ENCODE measurements at places on chromosomes 11 and 22.

- DNase-seq: no peak
Observed at GRCh38 chr11:112177589-112177988, 2.3 kb downstream of the BCO2 start.

DNA sequence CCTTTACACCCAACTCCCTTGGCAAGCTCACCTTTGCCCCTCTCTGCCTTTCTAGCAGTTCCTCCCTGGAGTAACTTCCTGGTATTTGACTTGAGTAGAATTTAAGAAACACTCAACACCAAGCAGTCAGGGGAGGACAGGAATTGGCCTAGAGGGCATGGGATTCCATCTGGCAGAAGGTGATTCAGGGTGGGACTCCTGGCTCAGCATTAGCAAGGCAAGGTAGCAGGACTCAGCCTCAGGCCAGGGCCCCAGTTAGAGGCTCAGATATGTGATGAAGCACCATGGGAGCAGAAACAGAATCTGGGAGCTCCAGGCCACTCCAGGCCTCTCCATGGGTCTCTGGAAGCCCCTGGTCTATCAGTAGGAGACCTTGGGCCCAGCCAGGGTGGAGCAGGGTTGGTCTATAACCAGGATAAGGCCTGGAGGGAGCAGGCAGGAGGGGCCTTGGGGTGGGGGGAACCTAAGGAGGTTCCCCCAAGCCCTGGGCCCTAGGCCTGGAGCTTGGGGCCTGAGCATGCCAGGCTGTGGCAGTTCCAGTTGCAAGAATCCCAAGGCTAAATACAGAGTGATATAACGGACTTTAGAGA lies 148.2 kb downstream of the PARVA start:
- DNase-seq: no peak

- no peak for DNase-seq
Observed at GRCh38 chr22:33352768-33353167, 294.6 kb upstream of the SYN3 start.

DNA sequence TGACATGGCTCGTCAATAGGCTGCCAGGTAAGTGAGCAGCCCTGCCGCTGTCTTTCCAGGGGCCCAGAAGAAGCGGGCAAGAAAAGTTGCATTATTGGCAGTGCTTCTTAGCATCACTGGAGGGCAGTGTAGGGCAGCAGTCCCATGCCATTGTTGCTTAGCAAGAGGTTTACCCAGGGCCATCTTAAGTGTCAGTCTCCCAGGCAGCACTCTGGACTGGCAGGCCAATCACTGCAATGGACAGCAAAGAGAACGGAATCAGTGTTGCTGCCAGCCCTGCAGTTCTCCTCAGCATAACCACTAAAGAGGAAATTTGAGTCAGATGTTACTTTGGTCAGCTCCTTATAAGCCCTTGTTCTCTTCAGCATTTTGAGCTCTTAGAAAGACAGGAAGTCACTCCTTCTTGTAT lies 13.4 kb upstream of the GRK2 start:
- no peak for DNase-seq

GRCh38 chr22:26409719-26410335 lies 19.2 kb upstream of the ASPHD2 start:
- no peak for DNase-seq

GRCh38 chr11:2991452-2992233 lies 486 bp downstream of the NAP1L4 start:
- DNase-seq: no peak

DNA sequence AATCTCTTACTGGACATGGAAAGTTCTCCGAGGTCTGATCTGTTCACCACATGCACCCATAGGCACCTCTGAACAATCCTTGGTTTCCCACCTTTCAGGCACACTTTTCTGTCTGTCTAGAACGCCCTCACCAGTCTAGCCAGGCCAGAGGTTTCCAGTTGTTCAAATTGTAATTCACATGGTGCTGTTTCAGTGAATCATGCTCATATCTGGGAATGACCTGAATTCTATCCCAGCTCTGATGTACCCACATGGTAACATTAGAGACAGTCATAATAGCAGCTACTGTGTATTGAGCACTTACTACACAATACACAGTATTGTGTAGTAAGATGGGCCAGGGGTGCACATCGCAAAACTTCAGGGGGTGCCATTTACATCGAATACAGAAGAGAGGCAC lies 138.2 kb downstream of the COMMD9 start:
- no peak for DNase-seq

DNA sequence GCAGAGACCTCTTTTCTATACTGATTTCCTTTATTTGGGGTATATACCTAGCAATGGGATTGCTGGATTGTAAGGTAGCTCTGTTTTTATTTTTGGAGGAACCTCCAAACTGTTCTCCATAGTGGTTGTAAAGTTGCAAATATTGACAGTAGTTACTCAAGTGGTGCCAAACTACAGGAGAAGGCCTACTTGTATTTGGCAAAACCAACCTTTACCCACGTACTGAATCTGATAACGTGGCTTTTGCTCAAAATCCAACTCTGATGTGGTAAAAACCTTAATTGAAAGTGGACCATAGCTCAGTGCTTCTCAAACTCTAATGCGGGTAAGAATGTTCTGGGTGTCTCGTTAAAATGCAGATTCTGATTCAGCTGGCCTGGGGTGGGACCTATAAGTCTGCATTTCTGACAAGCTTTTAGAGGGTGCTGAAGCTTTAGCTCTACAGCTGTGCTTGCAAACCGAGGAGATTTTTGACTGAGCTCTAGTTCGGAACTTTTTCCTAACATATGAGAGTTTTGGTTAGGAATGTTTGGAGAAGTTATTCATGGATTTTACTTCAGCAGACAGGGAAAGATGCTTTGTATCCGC lies 69.8 kb downstream of the PACS1 start:
- no peak for DNase-seq

DNA sequence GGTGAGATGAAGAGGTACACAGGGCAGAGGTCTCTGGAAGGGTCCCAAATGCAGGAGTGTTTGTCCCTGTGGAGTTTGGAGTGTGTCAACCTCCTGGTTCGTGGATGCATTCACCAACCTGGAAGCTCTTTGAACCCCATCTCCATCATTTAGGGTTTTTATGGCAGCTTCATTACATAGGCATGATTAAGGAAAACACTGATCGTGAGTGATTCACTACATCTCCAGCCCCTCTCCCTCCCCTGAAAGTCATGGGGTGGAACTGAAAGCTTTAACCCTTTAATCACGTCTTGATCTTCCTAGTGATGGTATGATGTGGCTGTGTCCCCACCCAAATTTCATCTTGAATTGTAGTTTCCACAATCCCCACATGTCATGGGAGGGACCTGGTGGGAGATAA lies 19.8 kb upstream of the INCENP start:
- no peak for DNase-seq

DNA sequence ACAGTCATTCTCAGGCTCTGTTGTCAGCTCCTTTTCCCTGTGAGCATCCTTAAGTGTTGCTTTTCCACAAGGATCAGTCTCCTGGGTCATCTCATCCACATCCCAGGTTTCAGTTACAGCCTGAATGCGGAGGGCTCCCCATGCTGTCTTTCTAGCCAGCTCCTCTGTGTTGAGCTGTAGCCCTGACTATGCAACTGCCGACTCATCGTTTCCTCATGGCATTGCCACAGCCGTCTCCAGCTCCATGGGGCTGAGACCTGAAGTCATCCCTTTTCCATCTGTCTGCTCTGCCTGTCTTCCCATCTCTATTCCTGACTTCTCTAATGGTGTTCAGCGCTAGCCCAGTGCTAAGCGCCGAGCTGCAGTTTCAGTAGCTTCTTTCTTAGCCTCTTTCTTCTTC lies 11.8 kb downstream of the SAMM50 start:
- DNase-seq: no peak

GRCh38 chr11:70727899-70728620 lies 329.7 kb downstream of the CTTN start:
- no peak for DNase-seq

GRCh38 chr11:95668131-95668530 lies 121.5 kb downstream of the FAM76B start:
- no peak for DNase-seq

DNA sequence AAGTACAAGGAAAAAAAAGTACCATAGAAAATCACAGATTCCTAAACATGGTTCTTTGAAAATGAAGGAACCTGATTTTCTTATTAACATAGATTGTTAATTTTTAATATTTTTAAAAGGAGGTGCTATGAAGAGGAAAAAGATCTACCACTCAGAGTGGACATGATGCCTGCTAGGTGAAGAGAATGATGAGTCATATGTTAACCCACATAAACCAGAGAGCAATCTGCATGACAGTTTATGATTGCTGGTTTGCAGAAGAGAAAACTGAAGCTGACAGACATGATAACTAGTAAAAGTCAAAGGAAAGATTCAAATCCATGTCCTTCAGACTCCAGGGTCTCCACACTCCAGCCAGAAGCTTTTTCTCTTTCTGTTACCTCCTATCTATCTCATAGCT lies 1231.7 kb downstream of the LRRC4C start:
- no peak for DNase-seq

DNA sequence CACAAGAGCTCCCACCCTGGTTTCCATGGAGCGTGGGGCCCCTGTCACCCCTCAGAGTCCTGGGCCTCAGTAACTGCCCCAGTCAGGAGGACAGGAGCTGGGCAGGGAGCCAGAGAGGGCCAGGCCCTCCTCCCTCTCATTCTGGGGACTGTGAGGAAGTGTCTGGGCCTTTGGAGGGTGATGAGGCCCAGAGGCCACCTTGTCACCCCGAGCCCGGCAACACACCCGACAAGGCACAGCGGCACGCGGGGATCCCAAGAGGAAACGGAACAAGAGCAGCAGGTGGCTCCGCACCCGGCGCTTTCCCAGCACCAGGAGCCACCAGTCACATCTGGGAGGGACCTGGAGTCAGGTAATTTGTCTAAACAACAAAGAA lies 72.1 kb downstream of the CELSR1 start:
- no peak for DNase-seq

GRCh38 chr11:114019574-114019973 lies 39.9 kb upstream of the ZBTB16 start:
- no peak for DNase-seq

GRCh38 chr11:132838627-132839026 lies 693.7 kb downstream of the OPCML start:
- DNase-seq: no peak

- no peak for DNase-seq
Observed at GRCh38 chr11:19614370-19614940, 98.2 kb upstream of the NAV2 start.

DNA sequence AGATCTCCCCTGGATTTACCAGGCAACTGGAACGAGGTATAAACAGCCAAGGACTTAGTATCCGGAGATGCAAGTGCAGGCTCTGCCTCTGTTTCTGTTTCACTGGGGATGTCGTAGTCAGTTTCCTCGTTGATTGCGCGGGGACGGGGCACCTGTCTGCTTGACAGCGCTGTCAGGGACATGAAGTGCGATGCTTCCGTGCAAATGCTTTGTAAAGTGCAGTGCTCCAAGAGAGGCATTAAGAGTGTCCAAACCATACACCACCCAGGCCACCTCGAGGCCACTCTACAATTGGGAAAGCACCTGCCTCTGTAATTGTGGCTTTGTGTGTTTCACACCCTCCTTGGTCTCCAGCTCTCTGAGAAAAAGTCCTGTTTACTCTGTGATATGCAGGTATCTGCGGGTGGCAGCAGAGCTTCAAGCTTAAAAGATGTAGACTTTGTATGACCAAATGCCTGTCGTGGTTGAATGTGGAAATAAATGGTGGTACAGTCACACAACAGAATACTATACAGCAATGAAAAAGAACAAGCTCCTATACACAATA lies 18.6 kb upstream of the CD5 start:
- DNase-seq: no peak

- DNase-seq: no peak
Observed at GRCh38 chr22:40414838-40415505, 44.6 kb downstream of the SGSM3 start.

- DNase-seq: no peak
Observed at GRCh38 chr11:44952500-44953260, 2.0 kb upstream of the TP53I11 start.

DNA sequence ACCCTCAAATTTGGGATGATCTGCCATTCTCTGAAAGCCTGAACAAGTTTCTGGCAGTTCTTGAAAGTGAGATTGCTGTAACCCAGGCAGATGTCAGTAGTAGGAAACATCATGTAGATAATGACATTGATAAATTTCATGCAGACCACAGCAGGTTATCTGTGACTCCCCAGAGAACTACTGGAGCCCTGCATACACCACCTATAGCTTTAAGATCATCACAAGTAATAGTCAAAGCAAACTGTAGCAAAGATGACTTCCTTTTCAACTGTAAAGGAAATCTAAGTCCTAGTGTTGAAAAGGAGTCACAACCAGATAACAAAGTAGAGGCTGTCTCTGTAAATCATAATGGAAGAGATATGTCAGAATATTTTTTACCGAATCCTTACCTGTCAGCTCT lies 31.0 kb downstream of the DDIAS start:
- no peak for DNase-seq

DNA sequence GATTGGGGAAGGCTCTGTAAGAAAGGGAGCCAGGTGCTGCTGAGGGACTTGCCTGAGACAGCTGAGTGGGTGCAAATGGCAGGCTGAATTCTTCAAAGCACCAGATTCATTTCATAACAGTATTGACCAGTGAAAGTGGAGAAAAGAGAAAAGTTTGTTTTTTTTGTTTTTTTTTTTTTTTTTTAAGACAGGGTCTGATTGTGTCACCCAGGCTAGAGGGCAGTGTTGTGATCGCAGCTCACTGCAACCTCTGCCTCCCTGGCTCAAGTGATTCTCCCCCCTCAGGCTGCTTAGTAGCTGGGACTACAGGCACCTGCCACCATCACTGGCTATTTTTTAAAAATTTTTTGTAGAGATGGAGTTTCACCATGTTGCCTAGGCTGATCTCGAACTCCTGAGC lies 494.0 kb downstream of the MIAT start:
- no peak for DNase-seq

- no peak for DNase-seq
Observed at GRCh38 chr22:16845465-16845864, 20.3 kb upstream of the XKR3 start.

GRCh38 chr11:9972989-9973388 lies 309.1 kb downstream of the SWAP70 start:
- DNase-seq: no peak
